ENCODE measurements at places on chromosomes 16 and 17. TPM values are rescaled to one million over a fixed set of nuclear protein-coding genes. Genes with fewer than 3 reads are reported as not detected.

GRCh38 chr17:57674894-57675293 is 70.2 kb downstream of the CCDC182 start:
- H3K4me3 ChIP-seq, result no peak overlapping the region
- H3K36me3 ChIP-seq, result peaks cover 11% of the 10 kb centered on the region
- H3K4me1 ChIP-seq, result peaks cover 18% of the 10 kb centered on the region
- no peak for DNase-seq
- H3K27me3 ChIP-seq, result no peaks in the 10 kb centered on the region

- H3K27ac ChIP-seq, result no peak overlapping the region
- no peak for DNase-seq
- no peaks in the 10 kb centered on the region for H3K27me3 ChIP-seq
- peaks cover 5% of the 10 kb centered on the region for H3K4me1 ChIP-seq
Measured at GRCh38 chr16:14528306-14528705, 101.8 kb downstream of the PARN start.

DNA sequence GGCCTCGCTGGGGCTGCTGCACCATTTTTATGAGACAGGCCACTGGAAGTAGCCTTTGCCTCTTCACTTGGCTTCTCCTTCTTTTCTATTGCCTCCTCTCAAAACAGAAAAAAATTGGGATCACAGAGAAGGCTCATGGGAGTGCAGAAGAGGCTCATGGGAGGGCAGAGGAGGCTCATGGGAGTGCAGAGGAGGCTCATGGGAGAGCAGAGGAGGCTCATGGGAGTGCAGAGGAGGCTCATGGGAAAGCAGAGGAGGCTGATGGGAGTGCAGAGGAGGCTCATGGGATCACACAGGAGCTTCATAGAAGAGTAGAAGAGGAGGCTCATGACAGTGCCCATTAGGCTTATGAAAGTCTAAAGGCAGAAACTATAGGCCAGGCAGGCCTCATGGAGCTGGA is 211.2 kb downstream of the IRF8 start:
- H3K4me3 ChIP-seq, result no peak overlapping the region
- no peaks in the 10 kb centered on the region for H3K4me1 ChIP-seq
- H3K27me3 ChIP-seq, result no peaks in the 10 kb centered on the region
- H3K27ac ChIP-seq, result no peak overlapping the region

Gene TMEM231
- total RNA-seq, result 4.4 TPM

Gene EVPL
- 0.17 TPM for total RNA-seq

- peaks cover 7% of the 10 kb centered on the region for H3K27me3 ChIP-seq
- peak overlapping the region; percentile 99 for H3K4me3 ChIP-seq
- peaks cover 30% of the 10 kb centered on the region for H3K4me1 ChIP-seq
- peaks cover 2% of the 10 kb centered on the region for H3K36me3 ChIP-seq
- peak; percentile 90 for DNase-seq
Measured at GRCh38 chr17:63622574-63623390, 565 bp downstream of the MAP3K3 start.

Gene TNFRSF13B
- not detected for total RNA-seq

- H3K4me3 ChIP-seq, result no peak overlapping the region
- no peak overlapping the region for H3K27ac ChIP-seq
- H3K36me3 ChIP-seq, result peaks cover 28% of the 10 kb centered on the region
- DNase-seq, result no peak
- no peaks in the 10 kb centered on the region for H3K27me3 ChIP-seq
Measured at GRCh38 chr17:16232391-16232790, 15.4 kb downstream of the PIGL start.

GRCh38 chr17:27266228-27266627 is 27.7 kb upstream of the WSB1 start:
- H3K36me3 ChIP-seq, result no peaks in the 10 kb centered on the region
- H3K27me3 ChIP-seq, result peaks cover 25% of the 10 kb centered on the region
- no peak overlapping the region for H3K27ac ChIP-seq
- H3K4me1 ChIP-seq, result no peaks in the 10 kb centered on the region
- H3K4me3 ChIP-seq, result no peak overlapping the region

- H3K36me3 ChIP-seq, result no peaks in the 10 kb centered on the region
- peaks cover 2% of the 10 kb centered on the region for H3K27me3 ChIP-seq
- H3K4me3 ChIP-seq, result no peak overlapping the region
- H3K27ac ChIP-seq, result no peak overlapping the region
- H3K4me1 ChIP-seq, result no peaks in the 10 kb centered on the region
- no peak for DNase-seq
Measured at GRCh38 chr17:83180264-83180995, 101.0 kb downstream of the METRNL start.

DNA sequence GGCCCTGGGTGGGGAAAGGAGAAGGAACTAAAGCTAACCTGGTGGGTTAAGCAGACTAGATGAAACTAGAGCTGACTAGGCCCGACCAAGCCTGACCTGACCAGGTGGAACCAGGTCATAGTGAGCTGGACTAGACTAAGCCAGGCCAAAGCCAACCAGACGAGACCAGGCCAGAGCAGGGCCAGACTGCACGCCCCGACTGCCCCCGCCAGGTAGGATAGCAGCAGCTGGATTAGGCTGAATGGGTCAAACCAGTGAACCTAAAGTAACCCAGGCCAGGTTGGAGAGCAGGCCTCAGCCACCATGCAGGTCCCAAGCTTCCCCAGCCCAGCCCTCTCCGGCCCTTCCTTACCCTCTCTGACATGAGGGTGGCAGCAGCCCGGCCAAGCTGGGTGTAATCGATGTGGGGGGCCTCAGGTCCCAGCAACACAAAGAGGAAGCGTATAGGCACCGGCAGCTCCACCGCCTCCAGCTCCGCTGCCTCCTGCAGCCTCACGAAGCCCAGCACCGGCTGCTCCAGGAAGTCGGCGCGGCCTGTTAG is 9.1 kb downstream of the SLC4A1 start:
- no peaks in the 10 kb centered on the region for H3K36me3 ChIP-seq
- no peak overlapping the region for H3K4me3 ChIP-seq
- no peak overlapping the region for H3K27ac ChIP-seq

Gene CLEC19A
- not detected for total RNA-seq

Gene AATK
- 0.42 TPM for total RNA-seq

DNA sequence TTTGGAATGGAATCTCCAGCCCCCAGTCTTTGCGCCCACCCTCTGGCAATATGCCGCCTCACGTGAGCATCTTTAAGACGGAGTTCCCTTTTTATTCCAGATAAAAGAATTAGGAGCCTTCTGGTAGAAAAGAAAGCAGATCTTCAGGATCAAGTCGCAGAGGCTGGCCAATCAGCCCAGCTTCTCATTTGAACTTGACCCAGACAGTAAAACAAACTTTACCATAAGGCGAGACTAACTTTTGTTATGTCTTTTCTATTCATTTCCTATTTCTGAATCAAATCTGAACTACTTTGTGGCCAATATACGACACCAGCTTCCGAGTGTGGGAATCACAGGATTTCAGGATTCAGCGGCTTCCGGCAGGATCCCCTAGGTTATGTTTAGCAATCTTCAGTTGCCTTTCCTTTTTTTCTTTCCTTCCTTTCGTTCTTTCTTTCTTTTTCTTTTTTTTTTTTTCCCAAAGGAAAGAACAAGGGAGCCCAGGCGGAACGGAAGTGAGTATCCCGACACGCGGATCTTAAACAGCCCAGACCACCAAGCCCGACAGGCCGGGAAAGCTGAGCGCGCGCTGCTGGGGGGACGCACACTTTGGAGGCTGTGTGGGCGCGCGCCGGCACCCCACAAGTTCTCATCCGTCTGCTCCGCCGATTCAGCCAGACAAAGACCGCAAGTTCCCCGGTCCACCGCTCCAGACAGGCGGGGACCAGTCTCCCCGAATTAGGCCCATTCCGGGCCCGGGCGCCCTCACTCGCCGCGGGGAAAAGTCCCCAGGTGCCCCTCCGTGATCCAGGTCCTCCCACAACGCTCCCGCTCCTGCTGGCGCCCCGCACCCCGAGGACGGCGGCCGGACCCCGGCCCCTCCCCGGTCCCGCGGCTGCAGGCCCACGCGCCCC is 633 bp downstream of the TBC1D16 start:
- H3K4me3 ChIP-seq, result peak overlapping the region; percentile 88
- DNase-seq, result peak; percentile 81
- H3K4me1 ChIP-seq, result peaks cover 7% of the 10 kb centered on the region
- peak overlapping the region; percentile 59 for H3K27ac ChIP-seq

GRCh38 chr16:9124908-9125584 is 33.6 kb downstream of the HAPSTR1 start:
- peaks cover 43% of the 10 kb centered on the region for H3K4me1 ChIP-seq
- no peak for DNase-seq
- no peak overlapping the region for H3K27ac ChIP-seq
- H3K36me3 ChIP-seq, result peaks cover 26% of the 10 kb centered on the region
- H3K27me3 ChIP-seq, result no peaks in the 10 kb centered on the region
- no peak overlapping the region for H3K4me3 ChIP-seq

DNA sequence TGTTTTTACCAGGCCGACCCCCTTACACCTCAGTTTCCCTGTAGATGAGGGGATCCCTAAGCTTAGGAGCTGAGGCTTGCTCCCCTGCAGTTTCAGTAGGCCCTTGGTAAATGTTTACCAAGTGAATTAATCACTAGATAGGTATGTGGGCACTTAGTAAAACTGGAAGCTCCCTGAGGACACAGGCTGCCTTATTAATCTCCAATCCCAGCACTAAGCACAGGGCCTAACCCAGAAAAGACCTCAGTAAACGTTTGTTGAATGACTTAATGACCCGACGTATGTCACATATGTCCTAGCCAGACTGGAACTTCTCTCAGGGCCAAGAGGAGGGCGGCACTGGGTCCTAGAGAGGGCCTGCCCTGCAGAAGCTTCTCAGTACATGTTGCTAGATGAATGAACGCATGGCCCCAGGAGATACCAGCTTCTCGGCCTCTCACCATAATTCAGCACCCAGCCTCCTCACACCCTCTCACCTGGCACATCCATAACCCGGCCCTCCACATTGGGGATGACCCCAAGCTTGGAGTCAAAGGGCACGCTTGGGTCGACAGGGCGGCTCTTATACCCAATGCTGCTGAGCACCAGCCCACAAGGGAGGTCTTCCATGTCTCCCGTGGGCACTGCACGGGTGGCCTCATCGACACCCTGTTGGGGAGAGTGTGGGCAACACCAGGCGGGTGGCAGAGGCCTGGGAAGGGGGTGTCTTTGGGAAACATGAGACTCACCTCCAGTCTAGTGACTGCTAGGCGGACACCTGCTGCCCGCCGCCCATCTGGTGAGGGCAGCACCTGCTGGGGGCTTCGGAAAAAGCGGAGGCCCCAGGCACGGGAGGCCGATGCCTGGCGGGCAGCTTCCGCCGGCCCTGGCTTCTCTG is 4.0 kb upstream of the GRIN2C start:
- DNase-seq, result no peak
- H3K4me1 ChIP-seq, result peaks cover 15% of the 10 kb centered on the region
- no peak overlapping the region for H3K4me3 ChIP-seq
- H3K36me3 ChIP-seq, result peaks cover 18% of the 10 kb centered on the region
- H3K27me3 ChIP-seq, result peaks cover 24% of the 10 kb centered on the region
- no peak overlapping the region for H3K27ac ChIP-seq

Gene KCNJ18
- total RNA-seq, result not detected

Data from activated CD4-positive, alpha-beta T cell treated with anti-CD3 and anti-CD28 coated beads, Interleukin-2, amount 10 ng/mL, durations not matched to agents 24 days and 14 days (primary cell).